ENCODE measurements at places on chromosomes 7 and 10.

- DNase-seq, result no peak
Observed at GRCh38 chr7:157266272-157266671, 70.5 kb upstream of the DNAJB6 start.

DNA sequence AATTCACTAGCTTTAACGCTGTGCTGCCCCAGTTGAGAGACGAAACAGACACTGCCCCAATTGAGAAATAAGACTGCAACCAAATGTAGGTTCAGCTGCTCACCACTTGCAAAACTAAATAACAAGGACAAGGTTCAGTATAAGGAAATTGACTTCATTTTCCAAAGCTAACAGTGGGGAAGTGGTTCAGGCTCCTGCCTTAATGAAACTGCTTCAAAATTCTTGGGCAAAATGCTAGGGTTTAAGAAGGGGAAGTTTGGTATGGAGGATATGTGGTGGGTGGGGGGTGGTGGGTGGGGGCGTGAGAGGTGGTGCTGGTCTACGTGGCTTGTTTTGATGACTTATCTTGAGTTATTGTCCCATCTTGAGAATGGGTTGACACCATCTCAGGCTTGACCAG lies 21.8 kb downstream of the MRPL32 start:
- no peak for DNase-seq

DNA sequence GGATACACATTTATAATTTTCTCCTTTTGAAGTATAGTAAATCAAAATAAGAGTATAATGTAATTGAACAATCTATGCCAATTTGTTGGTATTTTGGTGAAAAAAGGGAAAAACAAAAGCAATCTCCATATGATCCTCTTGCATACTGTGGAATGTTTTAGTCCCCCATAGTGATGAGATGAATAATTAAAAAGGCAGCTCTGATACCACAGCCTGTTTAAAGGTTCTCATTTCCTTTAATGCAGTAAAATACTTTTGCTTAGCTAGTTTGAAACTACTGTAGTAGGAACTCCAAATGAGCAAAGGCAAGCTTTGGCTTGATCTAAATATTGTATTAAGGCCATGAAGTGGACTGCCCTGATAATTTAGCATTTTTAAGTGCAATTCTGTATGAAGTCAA lies 77.6 kb downstream of the VTI1A start:
- DNase-seq, result no peak

GRCh38 chr7:46146454-46147255 lies 225.6 kb upstream of the IGFBP3 start:
- DNase-seq, result no peak

DNA sequence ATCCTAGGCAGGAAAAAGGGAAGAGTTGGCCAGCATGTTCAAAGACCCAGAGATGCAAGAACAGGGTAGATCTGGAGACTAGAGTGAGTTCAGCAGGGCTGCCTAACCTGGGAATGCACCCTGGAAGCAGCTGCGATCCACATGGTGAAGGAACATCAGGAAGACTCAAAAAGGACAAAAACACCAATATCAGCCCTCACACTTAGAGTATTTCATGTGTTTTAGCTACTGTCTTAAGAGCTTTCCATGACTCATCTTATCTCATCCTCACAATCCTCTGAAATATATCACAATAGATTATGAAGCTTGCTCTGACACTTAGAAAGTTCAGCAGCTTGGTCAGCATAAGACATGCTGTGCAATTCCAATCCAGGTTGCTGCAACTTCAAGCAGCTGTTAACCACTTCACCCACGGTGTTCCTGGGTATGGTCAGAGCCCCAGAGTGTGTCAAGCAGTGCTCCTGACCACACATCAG lies 380.9 kb downstream of the PARD3 start:
- no peak for DNase-seq

Measured in NAMALWA (cell line).